ENCODE measurements at places on chromosomes 1 and 21.

GRCh38 chr1:181846001-181846645 is 215.4 kb downstream of the ZNF648 start:
- no peak for DNase-seq

DNA sequence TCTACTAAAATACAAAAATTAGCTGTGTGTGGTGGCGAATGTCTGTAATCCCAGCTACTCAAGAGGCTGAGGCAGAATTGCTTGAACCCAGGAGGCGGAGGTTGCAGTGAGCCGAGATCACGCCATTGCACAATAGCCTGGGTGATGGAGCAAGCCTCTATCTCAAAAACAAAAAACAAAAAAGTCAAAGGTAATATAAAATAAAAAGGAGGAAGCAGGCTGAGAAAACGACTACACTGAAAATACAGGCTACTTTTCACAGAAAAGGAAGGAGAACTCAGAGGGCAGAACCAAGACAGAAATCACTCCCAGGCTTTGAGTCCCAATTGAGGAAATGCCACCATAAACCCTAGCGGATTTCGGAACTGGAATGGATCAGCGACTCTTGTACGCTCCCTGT is 5.9 kb upstream of the A3GALT2 start:
- DNase-seq, result no peak

- peak; percentile 38 for DNase-seq
Measured at GRCh38 chr1:168751195-168751650, 22.2 kb upstream of the DPT start.

DNA sequence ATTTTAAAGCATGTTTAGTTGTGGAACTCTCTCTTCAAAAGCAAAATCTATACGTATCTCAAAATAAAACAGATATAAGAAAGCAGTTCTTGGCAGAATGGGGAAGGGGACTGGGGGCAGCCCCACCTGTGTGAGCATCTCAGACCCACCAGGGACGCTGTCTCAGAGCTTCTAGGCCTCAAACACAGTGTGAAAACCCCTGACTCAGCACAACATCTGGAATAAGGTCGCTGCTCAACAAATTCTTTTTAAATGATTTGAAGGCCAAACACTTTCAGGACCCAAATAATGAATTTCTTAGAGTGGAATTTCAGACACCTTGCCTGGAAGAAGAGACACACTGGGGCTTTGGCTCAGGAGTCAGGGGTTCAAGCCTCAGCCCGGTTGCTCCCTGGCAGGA is 27.1 kb upstream of the GRHL3 start:
- no peak for DNase-seq

DNA sequence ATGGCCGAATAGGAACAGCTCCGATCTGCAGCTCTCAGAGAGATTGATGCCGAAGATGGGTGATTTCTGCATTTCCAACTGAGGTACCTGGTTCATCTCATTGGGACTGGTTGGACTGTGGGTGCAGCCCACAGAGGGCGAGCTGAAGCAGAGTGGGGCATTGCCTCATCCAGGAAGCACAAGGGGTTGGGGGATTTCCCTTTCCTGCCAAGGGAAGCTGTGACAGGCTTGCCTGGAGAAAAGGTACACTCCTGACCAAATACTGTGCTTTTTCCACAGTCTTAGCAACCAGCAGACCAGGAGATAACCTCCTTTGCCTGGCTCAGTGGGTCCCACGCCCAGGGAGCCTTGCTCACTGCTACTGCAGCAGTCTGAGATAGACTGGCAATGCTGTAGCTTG is 66.9 kb downstream of the HSD3B1 start:
- DNase-seq, result no peak

All from NCI-H1417 (cell line).